Activated CD8-positive, alpha-beta T cell treated with anti-CD3 and anti-CD28 coated beads, Interleukin-2, amount 10 ng/mL, durations not matched to agents 7 days and 5 days (primary cell): ENCODE measurements at places on chromosomes 6 and 20. TPM values are rescaled to one million over a fixed set of nuclear protein-coding genes. Genes with fewer than 3 reads are reported as not detected.

SLC22A23 gene
- 0.23 TPM for total RNA-seq

GRCh38 chr20:51469578-51470498 is 72.7 kb downstream of the NFATC2 start:
- H3K27me3 ChIP-seq: no peaks in the 10 kb centered on the region
- H3K4me3 ChIP-seq: peak overlapping the region; percentile 17
- DNase-seq: no peak
- H3K36me3 ChIP-seq: peaks cover 82% of the 10 kb centered on the region
- H3K27ac ChIP-seq: peak overlapping the region; percentile 90

THBD gene
- total RNA-seq: not detected

GRCh38 chr6:166624275-166624674 is 2.8 kb downstream of the RPS6KA2 start:
- no peaks in the 10 kb centered on the region for H3K36me3 ChIP-seq
- DNase-seq: no peak
- no peak overlapping the region for H3K4me3 ChIP-seq
- H3K27me3 ChIP-seq: peaks cover 44% of the 10 kb centered on the region

- H3K36me3 ChIP-seq: no peaks in the 10 kb centered on the region
- no peak overlapping the region for H3K27ac ChIP-seq
- H3K4me3 ChIP-seq: no peak overlapping the region
- DNase-seq: no peak
Observed at GRCh38 chr6:40391851-40392517, 195.2 kb downstream of the LRFN2 start.

DNA sequence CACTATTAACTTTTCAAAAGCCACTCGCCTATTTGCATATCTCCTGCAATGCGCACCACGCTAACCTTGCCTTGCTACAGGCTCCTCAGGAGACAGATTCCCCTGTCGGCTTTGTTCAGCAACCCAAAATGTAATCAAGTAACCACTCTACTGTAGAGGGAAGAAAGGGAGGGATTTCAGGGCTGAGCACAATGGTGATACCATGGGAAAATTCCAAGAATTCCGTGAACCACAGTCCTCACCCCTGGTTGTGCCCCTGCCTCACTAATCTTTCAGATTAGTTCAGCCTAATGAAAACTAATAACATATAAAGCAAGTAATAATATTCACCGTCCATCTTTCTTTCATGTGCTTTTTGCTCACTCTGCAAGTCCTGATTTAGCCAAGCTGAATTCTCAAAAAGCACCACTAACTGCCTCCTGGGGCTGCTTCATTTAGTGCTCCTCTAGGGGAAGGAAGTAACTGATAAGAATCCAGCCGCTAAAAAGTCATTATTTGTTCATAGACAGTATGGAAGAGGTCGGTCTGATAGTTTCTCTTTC is 6.6 kb downstream of the CITED2 start:
- no peak for DNase-seq
- no peak overlapping the region for H3K4me3 ChIP-seq
- peaks cover 57% of the 10 kb centered on the region for H3K4me1 ChIP-seq
- H3K27ac ChIP-seq: no peak overlapping the region
- peaks cover 21% of the 10 kb centered on the region for H3K36me3 ChIP-seq

C6orf15 gene
- total RNA-seq: not detected

DNA sequence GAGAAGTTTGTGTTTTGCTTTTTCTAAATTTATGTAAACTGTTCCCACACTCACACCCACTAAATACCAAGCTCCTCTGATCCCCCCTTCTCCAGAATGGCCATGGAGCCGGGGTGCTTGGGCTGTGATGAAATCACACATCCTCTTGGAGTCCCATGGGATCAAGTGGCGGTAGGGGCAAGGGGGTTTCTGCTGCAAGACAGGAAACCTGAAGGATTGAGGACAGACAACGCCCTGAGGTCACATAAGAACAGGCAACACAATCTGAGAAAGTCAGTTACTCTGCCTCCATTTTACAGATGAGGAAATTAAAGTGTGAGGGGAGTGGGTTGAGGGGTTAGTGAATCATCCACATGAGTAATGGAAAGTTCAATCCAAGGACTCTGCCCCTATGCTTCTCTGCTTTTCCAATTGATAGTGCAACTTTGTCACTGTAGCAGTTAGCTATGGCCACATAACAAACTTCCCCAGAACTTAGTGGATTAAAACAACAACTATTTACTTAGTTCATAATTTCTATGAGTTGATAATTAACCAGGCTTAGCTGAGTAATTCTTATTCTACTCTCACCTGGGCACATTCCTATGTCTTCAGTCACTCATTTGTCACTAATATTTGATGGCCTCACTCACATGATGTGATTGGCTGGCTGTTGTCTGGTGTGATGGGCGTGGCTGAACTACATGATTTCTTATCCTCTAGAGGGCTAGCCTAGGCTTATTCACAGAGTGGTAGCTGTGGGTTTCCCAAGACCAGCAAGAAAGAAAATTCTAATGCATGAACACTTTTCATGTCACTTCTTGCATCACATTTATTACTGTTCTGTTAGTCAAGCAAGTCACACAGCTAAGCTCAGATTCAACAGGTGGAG is 311.1 kb upstream of the RNF24 start:
- no peak for DNase-seq
- H3K27ac ChIP-seq: no peak overlapping the region
- no peaks in the 10 kb centered on the region for H3K36me3 ChIP-seq

GRCh38 chr20:51399006-51399890 is 143.3 kb downstream of the NFATC2 start:
- peaks cover 84% of the 10 kb centered on the region for H3K4me1 ChIP-seq
- H3K4me3 ChIP-seq: peak overlapping the region; percentile 66
- H3K36me3 ChIP-seq: peaks cover 82% of the 10 kb centered on the region
- H3K27ac ChIP-seq: peak overlapping the region; percentile 98
- H3K27me3 ChIP-seq: no peaks in the 10 kb centered on the region

DNA sequence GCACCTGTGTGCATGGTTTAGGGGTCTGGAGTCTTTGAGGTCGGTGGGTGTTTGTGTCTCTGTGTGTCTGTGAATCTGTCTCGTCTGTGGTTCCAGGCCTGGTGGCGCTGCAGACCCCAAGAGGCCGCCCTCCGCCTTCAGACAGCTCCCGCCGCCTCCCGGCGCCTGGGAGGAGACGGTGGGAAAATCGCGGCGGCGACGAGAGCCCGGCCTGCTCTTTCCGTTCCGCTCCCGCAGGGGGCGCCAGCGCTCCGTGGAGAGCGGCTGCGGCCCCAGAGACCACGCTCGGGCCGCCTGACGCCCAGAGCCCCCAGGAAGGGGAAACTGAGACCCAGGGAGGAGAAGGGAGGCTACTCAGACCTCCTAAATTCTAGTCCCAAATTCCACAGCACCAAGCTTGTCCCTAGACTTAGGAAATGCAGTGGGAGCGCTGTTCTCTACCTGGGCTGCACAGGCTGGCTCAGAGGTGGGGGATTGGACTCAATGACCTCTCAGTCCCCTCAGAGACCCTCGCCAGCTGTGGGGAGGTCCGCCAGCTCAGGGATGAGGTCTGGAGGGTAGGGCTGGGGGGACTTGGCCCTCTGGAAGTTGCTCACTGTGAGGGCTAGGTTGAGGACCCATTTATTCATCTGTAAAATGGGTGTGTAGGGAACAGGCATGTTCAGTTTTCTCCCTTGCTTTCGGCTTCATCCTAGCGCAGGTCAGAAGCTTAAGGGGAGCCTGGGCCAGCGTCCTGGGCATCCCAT is 36.9 kb upstream of the BLCAP start:
- DNase-seq: peak; percentile 50
- H3K36me3 ChIP-seq: no peaks in the 10 kb centered on the region
- H3K4me3 ChIP-seq: no peak overlapping the region

ATRN gene
- total RNA-seq: 8.5 TPM
